ENCODE measurements at places on chromosomes 1 and 21.

GRCh38 chr1:20061866-20062265, 8.1 kb upstream of the PLA2G5 start:
- no peak for DNase-seq

DNA sequence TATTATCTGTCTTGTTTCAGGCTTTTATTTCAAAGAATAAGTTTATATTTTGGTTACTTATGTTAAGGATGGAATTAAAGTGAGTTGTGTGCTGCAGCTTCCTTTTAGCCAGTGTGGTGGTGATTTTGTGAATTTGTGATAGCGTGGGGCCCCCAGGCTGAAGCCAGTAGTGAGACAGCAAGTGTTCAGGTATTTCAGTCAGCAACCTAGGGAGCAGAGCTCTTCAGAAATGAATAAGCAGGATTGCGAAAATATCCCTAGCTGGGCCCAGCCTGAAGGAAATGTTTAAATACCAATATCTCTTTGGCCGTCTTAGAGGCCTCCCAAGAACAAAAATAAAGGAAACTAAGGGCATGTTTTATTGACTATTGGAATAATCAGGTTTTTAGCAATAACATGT, 150.8 kb upstream of the C1orf105 start:
- no peak for DNase-seq

- no peak for DNase-seq
These were observed 45.3 kb upstream of the MAN1A2 start for GRCh38 chr1:117321680-117322609.

- no peak for DNase-seq
These were observed 33.5 kb downstream of the XCL1 start for GRCh38 chr1:168609741-168610510.

DNA sequence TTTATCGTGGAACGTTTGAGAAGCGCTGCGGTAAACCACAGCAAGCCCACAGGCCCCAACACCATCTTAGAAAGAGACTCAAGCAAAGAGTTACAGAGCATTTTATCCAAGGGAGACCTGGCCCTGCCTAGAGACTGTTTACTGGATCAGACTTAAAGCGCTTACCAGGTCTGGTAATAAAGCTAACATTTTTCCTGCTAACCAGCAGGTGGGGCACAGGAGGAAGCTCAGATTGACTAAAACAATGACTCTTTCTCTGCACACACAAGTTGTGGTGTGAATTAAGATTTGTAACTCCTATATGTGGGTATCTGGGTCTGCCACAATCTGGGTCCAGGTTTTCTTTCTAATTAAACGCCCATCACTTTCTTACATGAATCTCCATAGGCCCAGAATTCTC, 136.5 kb upstream of the ETS2 start:
- peak; percentile 29 for DNase-seq

- DNase-seq: peak; percentile 73
These were observed 28.5 kb downstream of the CNIH3 start for GRCh38 chr1:224644553-224645154.

GRCh38 chr1:58727364-58727763, 27.5 kb upstream of the MYSM1 start:
- peak; percentile 76 for DNase-seq

DNA sequence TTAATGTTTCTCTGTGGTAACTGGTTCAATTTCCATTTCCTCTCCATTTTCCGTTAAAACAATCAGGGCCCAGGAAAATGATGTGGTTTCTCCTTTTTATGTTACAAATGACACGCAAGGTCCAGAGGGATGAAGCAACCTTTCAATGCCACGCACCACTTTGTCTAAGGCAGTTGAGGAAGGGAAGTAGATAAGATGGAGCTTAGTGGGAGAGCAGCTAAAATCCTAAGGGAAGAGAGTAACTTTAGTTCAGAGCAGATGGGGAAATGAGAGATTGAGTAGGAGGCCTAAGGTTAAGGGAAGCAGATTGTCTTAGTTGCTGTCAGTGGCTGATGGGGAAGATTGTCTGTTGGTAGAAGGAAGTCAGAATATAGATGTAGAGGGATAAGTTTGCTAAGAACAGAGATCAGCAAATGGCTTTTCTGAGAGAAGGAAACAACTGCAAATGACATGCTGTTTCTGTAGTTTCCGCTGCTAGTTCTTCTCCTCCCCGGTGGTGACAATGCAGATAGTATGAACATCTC, 660 bp downstream of the CD1C start:
- no peak for DNase-seq

GRCh38 chr1:154295408-154296235, 23.2 kb downstream of the HAX1 start:
- DNase-seq: no peak

DNA sequence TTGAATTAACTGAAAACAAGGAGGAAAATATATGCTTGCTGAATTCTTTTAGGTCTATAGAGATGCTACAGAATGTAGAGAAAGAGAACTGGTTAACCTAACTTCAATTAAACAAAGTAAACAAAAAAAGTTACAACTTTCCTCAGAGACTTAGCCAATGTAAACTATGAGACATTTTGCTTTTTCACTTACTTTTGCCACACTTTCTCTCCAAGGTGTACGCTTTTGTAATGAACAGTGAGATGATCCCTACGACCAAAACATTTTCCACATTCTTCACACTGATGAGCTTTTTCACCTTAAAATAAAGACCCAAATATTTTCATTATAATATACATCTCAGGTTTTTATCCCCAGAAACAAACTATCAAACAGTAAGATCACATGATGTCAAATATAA, 28.3 kb upstream of the ASPM start:
- DNase-seq: no peak

DNA sequence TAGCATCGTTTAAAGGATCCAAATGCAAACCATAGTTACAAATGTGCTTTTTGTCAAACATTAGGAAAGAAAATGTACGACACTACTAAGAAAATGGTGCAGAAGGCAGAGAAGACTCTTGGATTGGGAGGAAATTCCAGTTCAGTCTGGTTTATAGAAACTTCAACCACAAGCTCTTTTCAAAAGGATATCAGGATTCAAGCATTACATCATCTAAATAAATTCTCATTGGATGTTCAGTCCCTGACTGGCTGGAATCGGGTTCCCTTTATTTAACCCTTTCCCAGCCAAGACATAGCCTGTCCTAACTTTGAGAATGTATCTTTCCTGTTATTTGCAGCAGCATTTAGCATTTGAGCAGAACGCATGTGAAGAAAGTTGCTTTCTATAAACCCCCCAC, 184.6 kb downstream of the LMO4 start:
- DNase-seq: no peak

DNA sequence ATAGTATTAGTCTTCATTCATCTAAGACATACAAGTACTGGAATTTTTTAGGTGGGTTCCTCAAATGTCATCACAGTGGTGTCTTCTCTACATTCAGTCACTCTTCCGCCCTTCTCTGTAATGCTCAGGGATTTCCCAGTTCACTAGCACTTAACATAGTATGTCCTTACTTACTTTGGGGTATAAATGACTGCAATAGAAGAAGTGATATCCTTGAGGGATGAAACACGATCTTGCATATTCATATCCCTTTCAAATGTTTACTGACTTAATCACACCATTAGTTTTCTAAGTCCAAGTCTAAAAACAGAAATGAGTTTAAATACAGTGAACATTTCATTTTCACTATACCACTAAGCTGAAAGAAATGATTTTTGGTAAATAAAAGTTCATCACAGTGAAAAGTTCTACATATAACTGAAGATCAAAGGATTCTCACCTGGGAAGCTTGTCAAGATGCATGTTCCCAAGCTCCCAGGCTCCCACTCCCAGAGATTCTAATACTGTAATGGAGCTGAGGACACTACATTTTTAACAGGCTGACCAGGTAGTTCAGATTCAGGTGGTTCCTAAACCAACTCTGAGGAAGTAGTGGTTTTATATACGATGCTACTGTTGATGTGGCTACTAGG, 29.7 kb downstream of the MRPL39 start:
- DNase-seq: no peak

DNA sequence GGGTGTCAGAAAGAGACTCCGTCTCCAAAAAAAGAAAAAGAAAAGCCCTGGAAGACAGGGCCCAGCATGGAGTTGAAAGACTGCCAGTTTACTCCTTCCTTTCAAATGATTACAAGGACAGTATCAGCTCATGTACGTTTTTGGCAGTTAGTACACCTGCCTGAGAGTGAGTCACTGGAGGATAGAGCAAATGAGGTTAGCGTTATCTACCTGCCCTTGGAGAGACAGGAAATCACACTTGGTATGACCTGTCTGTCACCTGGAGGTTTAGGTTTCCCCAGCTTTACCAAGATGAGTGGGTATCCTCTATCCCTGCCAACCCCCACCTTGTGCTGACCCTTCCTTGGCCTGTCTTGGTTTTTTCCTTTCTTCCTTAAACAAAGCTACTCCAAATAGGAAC, 96.8 kb upstream of the BMP8A start:
- no peak for DNase-seq

GRCh38 chr1:86018283-86018923, 138.2 kb downstream of the COL24A1 start:
- peak; percentile 33 for DNase-seq

- DNase-seq: no peak
These were observed 10.1 kb upstream of the LRRC38 start for GRCh38 chr1:13523780-13524477.

GRCh38 chr1:3716351-3716750, 35.9 kb upstream of the CCDC27 start:
- no peak for DNase-seq

DNA sequence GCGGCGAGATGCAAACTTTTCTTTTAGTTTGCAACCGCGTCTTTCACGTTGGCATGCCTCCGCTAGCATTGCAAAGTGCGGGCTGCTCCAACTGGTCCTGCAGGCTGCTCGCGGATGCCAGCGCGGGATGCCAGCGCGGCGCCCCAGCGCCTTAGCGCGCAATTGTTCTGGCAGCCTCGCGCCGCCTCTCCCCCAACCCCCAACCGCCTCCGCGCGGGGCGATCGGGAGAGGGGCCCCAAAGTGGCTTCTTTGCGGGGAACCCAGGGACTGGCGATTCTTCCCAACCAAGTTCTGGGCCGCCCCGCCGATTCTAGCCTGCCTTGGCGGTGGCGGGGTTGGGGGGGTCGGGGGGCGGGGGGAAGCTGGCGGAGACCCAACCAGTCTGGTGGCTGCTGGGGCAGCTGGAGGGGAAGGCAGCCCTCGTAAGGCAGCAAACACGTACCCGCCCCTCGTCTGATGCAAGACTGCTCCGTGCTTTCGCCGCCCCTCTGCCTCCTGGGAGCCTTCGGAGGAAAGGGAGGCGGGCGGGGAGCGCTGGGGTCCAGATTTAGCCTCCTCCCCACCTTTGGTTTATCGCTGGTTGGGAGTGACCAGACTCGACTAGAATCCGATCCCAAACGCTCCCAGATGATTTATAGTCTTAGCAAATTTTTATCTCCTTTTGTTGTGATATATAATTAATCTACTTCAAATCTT, 756 bp downstream of the PHGDH start:
- DNase-seq: peak; percentile 91

- no peak for DNase-seq
These were observed 12.7 kb upstream of the AK2 start for GRCh38 chr1:33049371-33049770.

DNA sequence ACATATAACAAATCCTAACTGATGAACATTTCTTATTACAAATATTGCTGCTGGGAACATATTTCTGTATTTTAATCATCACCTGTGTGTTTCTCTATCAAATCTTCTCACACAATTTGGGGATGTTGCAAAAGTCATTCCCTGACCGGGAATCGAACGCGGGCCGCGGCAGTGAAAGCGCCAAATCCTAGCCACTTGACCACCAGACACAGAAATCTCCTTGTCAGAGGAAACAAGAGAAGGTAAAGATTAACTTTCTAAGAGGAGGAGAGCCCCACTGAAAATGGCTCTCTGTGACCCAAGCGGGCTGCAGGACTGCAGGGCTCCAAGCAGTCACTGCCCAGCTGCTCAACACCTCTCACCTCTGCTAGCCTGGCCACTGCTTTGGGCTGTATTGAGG, 304.9 kb downstream of the FAM72C start:
- no peak for DNase-seq

- DNase-seq: no peak
These were observed 34.8 kb upstream of the HOOK1 start for GRCh38 chr1:59779949-59780348.

DNA sequence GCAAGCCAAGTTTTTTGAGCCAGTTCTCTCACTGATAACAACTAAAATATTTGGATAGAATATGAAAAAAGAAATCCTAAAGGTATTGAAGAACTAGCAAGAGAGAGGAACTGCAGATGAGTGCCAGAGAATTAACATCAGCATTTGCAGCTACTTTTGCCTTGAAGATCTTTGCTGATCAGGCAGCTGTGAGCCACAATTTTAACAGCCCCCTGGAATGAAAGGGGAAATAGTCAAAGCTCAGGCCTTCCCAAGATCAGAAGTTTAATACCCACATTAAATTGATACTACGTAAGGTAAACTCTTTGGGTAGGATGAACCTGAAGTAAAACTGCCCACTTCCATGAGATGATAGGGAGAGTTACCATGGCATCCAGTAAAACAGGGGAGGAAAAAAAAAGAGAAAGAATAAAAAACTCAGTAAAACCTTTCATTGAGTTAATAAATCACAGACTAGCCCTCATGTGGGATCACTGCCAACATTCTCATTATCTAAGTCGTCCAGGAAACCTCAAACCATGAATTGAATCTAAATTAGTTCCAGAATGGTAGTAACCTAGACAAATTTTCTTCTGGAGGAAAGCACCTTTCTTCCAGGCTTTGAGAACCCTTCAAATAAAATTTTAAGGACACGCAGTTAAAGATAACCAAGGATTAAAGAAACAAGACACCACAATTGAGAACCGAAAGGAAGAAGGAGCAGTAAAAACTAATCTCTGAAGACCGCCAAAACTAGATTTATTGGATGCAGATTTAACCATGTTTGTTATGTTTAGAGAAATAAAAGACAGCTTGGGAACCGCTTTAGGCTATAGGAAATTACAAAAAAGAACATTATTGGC, 28.3 kb downstream of the SCP2 start:
- DNase-seq: peak; percentile 64

DNA sequence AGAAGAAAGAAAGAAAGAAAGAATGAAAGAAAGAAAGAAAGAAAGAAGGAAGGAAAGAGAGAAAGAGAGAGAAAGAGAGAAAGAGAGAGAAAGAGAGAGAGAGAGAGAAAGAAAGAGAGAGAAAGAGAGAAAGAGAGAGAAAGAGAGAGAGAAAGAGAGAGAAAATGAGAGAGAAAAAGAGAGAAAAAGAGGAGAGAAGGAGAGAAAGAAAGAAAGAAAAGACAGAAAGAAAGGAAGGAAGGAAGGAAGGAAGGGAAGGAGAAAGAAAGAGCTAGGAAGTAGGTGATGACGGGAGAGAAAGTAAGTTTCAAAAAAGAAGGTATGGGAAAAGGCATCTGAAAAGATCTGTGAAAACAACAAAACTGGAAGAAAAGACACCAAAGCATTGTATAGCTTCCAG, 72.0 kb downstream of the GRIK1 start:
- no peak for DNase-seq

- no peak for DNase-seq
These were observed 133.3 kb upstream of the SYT6 start for GRCh38 chr1:114286960-114287359.

- no peak for DNase-seq
These were observed 36.5 kb upstream of the PDE9A start for GRCh38 chr21:42616941-42617340.

Data from AG20443 (cell line).